ENCODE measurements at places on chromosomes 6 and 20.
A peak's percentile ranks its signal among the peaks of the same experiment; 100 is the strongest.

DNA sequence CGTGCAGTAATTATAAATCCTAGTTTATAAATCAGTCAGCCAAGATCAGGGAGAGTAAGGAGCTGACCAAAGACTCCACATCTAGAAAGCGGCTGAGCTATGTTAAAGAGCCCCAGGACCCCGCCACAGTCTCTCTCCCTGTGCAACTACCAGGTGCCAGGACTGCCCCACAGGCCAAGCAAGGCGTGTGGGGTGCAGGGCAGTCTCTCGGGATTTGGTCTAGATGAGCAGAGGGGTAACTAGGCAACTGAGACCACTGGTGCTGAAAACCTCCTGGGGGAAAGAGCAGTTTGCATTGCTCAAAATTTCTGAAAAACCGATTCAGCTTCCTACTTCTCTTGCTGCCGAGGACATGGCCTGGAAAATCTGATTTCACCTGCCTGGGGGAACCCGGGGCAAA is 10.4 kb downstream of the PMEPA1 start:
- H3K36me3 ChIP-seq: no peaks in the 10 kb centered on the region
- no peak for DNase-seq
- peaks cover 82% of the 10 kb centered on the region for H3K4me1 ChIP-seq
- H3K27me3 ChIP-seq: no peaks in the 10 kb centered on the region

DNA sequence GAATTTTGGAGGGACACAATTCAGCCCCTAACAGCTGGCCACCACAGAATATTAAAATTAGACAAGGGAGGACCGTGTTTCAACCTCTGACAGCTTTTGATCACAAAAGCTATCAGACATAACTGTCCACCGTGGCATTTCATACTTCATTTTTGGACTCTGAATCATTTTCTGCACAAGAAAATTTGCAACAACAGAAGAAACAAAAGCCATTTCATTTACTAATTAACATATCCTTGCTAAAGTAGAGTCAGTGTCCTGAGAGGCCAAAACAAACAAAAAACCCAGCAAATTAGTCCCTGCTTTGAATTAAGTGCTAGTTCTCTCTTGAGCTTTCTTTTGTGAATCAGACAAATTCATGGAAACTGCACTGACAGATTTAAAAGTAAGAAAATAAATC is 17.6 kb upstream of the COL12A1 start:
- DNase-seq: no peak
- no peak overlapping the region for H3K27ac ChIP-seq
- H3K27me3 ChIP-seq: no peaks in the 10 kb centered on the region
- H3K4me1 ChIP-seq: peaks cover 23% of the 10 kb centered on the region
- no peak overlapping the region for H3K4me3 ChIP-seq

DNA sequence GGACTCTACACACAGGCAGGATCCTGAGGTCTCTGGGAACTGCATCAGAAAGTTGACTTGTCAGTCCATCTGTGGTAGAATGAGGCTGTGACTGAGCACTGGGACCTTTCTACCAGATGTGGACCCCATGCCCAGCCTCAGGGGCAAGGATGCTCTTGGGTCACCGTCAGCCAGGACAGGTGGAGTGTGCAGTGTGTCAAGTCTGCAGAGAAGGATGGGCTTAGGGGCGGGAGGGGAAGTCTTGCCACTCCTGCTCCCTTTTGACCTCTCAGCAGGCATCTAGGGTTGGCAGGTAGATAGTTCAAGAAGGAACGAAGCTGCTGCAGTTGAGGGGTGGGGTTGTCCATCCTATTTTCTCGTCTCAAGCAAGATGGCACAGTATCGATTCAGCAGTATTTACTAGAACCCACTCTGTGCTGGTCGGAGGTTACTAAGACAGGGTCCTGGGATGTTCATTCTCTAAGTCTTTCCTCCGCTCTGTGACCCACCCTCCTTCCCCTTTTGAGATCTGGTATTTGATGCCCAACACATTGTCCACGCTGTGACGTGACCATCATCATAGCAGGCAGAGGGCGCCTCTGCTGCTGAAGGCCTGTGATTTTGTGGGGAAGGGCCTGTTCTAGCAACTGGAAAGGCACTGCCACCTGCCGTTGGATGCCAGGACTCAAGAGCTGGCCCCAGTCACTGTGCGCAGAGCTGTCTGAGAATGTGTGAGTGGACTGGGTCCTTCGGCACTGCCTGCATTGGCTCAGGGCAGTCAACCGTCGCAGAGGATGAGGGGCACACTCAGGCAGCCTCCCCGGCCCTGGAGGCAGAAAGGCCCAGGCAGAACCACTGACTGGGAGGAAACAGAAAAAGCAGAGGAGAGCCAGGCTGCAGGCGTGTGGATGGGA is 23.2 kb downstream of the RBCK1 start:
- peaks cover 21% of the 10 kb centered on the region for H3K36me3 ChIP-seq
- H3K27ac ChIP-seq: no peak overlapping the region
- peaks cover 40% of the 10 kb centered on the region for H3K27me3 ChIP-seq
- DNase-seq: peak; percentile 75

GRCh38 chr6:53959717-53960116 is 151.5 kb upstream of the MLIP start:
- no peaks in the 10 kb centered on the region for H3K27me3 ChIP-seq
- H3K4me3 ChIP-seq: no peak overlapping the region
- H3K27ac ChIP-seq: no peak overlapping the region
- peaks cover 14% of the 10 kb centered on the region for H3K4me1 ChIP-seq

DNA sequence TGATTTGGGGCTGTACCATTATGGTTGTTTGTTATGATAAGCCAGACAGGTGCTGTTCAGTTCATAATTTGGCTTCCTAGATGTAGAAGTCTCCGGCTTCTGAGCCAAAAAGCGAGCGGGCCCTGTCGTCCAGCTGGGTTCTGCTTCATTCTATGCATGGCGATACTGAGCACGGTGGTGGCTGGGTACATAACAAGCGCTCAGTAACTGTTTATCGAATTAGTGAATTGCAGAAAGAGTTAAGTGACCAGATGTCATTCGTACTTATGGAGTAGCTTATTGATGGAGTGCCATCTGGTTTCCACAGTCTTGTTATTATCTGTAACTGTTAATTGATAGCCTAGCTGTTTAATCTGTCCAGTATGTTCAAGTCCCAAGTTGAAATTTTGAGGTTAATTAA is 85.0 kb downstream of the DTD1 start:
- H3K36me3 ChIP-seq: no peaks in the 10 kb centered on the region
- no peak for DNase-seq
- peaks cover 17% of the 10 kb centered on the region for H3K4me1 ChIP-seq
- H3K4me3 ChIP-seq: no peak overlapping the region

DNA sequence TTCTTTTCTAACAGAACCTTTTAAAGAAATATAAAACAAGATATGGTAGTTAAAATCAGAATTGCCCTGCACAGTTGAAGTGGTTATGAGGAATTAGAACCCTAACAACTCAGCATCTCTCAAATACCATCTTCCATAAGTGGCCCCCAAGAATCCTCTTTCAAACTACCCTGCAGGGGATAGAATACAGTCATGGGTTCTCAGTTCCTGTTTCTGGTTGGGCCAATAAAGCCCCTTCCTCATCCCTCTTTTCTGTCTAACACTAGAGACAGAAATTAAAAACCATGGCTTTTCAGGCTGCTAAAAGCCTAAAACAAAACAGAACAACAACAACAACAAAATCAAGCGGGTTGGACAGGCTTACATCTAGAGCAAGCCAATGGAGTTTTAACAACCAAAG is 6.7 kb upstream of the LCA5 start:
- peaks cover 11% of the 10 kb centered on the region for H3K36me3 ChIP-seq
- H3K27me3 ChIP-seq: no peaks in the 10 kb centered on the region

GRCh38 chr6:89564752-89565427 is 73.7 kb downstream of the LYRM2 start:
- no peak overlapping the region for H3K4me3 ChIP-seq
- DNase-seq: no peak
- no peaks in the 10 kb centered on the region for H3K27me3 ChIP-seq
- H3K27ac ChIP-seq: no peak overlapping the region
- peaks cover 11% of the 10 kb centered on the region for H3K4me1 ChIP-seq
- H3K36me3 ChIP-seq: no peaks in the 10 kb centered on the region

GRCh38 chr6:1380625-1381427 is 8.6 kb upstream of the FOXF2 start:
- H3K4me3 ChIP-seq: peak overlapping the region; percentile 49
- peaks cover 47% of the 10 kb centered on the region for H3K4me1 ChIP-seq
- peaks cover 99% of the 10 kb centered on the region for H3K27me3 ChIP-seq
- H3K36me3 ChIP-seq: no peaks in the 10 kb centered on the region
- no peak overlapping the region for H3K27ac ChIP-seq

- no peak for DNase-seq
- H3K27me3 ChIP-seq: no peaks in the 10 kb centered on the region
- no peak overlapping the region for H3K4me3 ChIP-seq
- no peak overlapping the region for H3K27ac ChIP-seq
- no peaks in the 10 kb centered on the region for H3K36me3 ChIP-seq
These were observed 175.0 kb upstream of the PRDM1 start for GRCh38 chr6:105911106-105911629.

GRCh38 chr6:121491576-121491975 is 56.1 kb downstream of the GJA1 start:
- H3K27me3 ChIP-seq: no peaks in the 10 kb centered on the region
- no peak for DNase-seq
- H3K4me3 ChIP-seq: no peak overlapping the region
- H3K27ac ChIP-seq: no peak overlapping the region
- no peaks in the 10 kb centered on the region for H3K36me3 ChIP-seq

GRCh38 chr20:4901031-4901818 is 100.1 kb downstream of the SLC23A2 start:
- H3K27ac ChIP-seq: no peak overlapping the region
- peaks cover 19% of the 10 kb centered on the region for H3K4me1 ChIP-seq
- no peak for DNase-seq
- peaks cover 25% of the 10 kb centered on the region for H3K36me3 ChIP-seq
- no peaks in the 10 kb centered on the region for H3K27me3 ChIP-seq
- H3K4me3 ChIP-seq: no peak overlapping the region

- H3K27ac ChIP-seq: peak overlapping the region; percentile 91
- peaks cover 14% of the 10 kb centered on the region for H3K4me1 ChIP-seq
- DNase-seq: no peak
- no peaks in the 10 kb centered on the region for H3K27me3 ChIP-seq
- H3K4me3 ChIP-seq: no peak overlapping the region
- H3K36me3 ChIP-seq: peaks cover 17% of the 10 kb centered on the region
These were observed 5.1 kb downstream of the MTRES1 start for GRCh38 chr6:107033126-107033525.

GRCh38 chr6:168129292-168130167 is 50.5 kb upstream of the FRMD1 start:
- no peak overlapping the region for H3K4me3 ChIP-seq
- peaks cover 23% of the 10 kb centered on the region for H3K27me3 ChIP-seq
- no peak overlapping the region for H3K27ac ChIP-seq
- peaks cover 38% of the 10 kb centered on the region for H3K4me1 ChIP-seq
- H3K36me3 ChIP-seq: no peaks in the 10 kb centered on the region

DNA sequence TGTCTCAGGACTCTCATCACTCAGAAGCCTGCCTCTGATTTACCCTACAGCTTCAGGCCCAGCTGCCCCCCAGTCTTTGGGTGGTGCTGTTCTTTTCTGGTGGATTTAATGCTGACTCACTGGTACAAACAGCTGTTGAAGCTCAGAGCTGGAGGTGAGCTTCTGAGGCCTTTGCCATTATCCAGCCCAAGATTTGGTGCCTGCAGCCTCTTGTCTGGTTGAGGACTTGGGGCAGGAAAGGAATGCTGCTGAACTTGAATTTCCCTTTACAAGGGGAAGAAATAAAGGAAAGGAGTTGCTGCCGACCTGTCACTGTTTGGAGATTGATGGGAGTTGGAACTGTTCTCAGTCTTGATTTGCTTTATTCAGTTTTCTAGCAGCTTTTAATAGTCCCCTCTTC is 19.8 kb downstream of the ABCF1 start:
- H3K4me1 ChIP-seq: no peaks in the 10 kb centered on the region
- H3K27me3 ChIP-seq: no peaks in the 10 kb centered on the region
- no peak overlapping the region for H3K27ac ChIP-seq
- no peak for DNase-seq
- H3K36me3 ChIP-seq: peaks cover 69% of the 10 kb centered on the region
- no peak overlapping the region for H3K4me3 ChIP-seq

DNA sequence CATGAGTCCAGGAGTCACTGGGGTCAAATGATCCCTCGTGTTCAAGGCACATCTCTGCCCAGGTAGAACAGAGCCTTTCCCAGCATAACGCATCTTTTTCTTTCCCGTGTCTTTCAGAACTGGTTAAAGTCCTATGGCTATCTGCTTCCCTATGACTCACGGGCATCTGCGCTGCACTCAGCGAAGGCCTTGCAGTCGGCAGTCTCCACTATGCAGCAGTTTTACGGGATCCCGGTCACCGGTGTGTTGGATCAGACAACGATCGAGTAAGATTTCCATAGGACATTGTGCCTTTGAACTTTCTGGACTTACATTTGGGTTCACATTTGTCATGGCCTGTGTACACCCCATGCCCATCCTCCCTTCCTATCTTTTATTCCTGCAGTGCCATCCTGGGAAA is 20.2 kb downstream of the MMP24 start:
- H3K27ac ChIP-seq: no peak overlapping the region
- no peak overlapping the region for H3K4me3 ChIP-seq
- H3K36me3 ChIP-seq: no peaks in the 10 kb centered on the region

DNA sequence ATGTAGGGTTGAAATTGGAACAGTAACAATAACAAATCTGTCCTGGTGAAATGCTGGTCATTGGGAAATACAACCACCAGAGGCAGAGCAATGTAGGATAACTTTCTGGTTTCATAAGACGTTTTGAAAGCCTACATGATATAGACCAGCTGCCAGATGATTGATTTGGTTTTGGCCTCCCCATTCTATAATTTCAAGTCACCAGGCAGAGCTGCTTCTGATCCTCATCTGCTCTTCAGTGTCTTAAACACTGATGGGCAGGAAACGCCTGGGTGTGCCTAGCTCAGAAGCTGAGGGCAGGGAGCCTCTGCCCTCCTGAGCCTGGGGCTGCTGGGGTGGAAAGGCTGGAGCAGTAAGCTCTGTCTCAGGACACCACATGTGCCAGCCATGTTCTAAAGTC is 24.5 kb downstream of the DHX35 start:
- H3K4me1 ChIP-seq: peaks cover 21% of the 10 kb centered on the region
- DNase-seq: no peak
- no peak overlapping the region for H3K4me3 ChIP-seq
- H3K27ac ChIP-seq: peak overlapping the region; percentile 38

DNA sequence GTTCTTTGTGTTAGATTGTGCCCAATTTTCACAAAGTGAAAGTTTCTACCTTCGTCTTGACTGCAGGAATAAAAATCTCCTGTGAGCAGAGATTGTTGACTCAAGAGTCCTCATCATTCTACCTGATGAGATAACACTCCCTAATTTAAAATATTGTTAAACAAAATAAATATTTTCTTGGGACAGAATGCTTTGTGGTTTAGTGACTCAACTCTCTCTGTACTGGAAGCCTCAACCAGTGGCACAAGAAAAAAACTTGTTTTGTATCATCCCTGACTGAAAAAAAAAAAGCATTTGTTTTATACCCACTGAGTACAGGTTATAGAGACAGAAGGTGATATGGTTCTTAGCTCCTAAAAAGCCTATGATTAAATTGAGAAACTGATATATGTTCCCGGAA is 78.9 kb downstream of the CRYBG1 start:
- no peak for DNase-seq
- no peaks in the 10 kb centered on the region for H3K36me3 ChIP-seq

GRCh38 chr6:158803733-158804143 is 15.4 kb downstream of the EZR start:
- peak overlapping the region; percentile 85 for H3K27ac ChIP-seq
- H3K4me3 ChIP-seq: peak overlapping the region; percentile 34
- DNase-seq: no peak
- H3K4me1 ChIP-seq: peaks cover 95% of the 10 kb centered on the region
- H3K36me3 ChIP-seq: peaks cover 5% of the 10 kb centered on the region
